Tibial nerve (tissue), 4 donors: ENCODE measurements at places on chromosomes 12 and 14. TPM values are rescaled to one million over a fixed set of nuclear protein-coding genes. Genes with fewer than 3 reads are reported as not detected.

ACOT6 gene
- not detected for total RNA-seq

RNASE7 gene
- not detected for total RNA-seq

SLC41A2 gene
- 8.4 TPM for total RNA-seq

RASSF8 gene
- total RNA-seq, result 87.2 TPM

PRKD1 gene
- total RNA-seq, result 30.9 TPM

CD69 gene
- total RNA-seq, result 5.9 TPM

SRP54 gene
- total RNA-seq, result 54.5 TPM

MMP19 gene
- total RNA-seq, result 7.7 TPM

HHIPL1 gene
- total RNA-seq, result 3.9 TPM

PRR13 gene
- total RNA-seq, result 125 TPM

GRCh38 chr14:35298351-35298750 is 6.2 kb downstream of the PSMA6 start:
- H3K36me3 ChIP-seq, result no peaks in the 10 kb centered on the region
- peaks cover 33% of the 10 kb centered on the region for H3K4me1 ChIP-seq
- no peak overlapping the region for H3K27ac ChIP-seq
- DNase-seq, result no peak

- DNase-seq, result no peak
- no peaks in the 10 kb centered on the region for H3K36me3 ChIP-seq
- peak overlapping the region; percentile 76 for H3K27ac ChIP-seq
Measured at GRCh38 chr12:14238221-14238792, 127.2 kb upstream of the ATF7IP start.

DNA sequence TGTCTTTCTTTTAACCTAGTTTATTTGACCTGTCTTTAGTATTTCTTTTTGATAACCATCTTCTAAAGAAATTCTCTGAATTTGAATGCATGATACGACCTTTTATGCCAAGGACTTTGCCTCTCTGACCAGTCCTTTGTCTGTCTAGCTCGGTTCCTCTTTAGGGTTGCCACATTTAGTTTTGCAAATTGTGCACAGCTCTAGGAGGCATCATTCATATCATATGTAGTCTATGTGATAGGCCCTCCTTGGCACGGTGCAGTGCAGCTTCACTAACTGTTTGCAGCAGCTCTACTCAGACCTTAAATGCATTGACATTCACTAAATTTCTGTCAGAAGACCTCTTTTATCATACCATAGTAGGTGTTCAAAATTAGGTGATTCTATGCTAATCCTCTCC is 75.6 kb downstream of the USP15 start:
- no peak for DNase-seq
- no peaks in the 10 kb centered on the region for H3K4me1 ChIP-seq
- H3K36me3 ChIP-seq, result no peaks in the 10 kb centered on the region
- H3K27ac ChIP-seq, result no peak overlapping the region
- H3K27me3 ChIP-seq, result no peaks in the 10 kb centered on the region
- H3K4me3 ChIP-seq, result no peak overlapping the region

DNA sequence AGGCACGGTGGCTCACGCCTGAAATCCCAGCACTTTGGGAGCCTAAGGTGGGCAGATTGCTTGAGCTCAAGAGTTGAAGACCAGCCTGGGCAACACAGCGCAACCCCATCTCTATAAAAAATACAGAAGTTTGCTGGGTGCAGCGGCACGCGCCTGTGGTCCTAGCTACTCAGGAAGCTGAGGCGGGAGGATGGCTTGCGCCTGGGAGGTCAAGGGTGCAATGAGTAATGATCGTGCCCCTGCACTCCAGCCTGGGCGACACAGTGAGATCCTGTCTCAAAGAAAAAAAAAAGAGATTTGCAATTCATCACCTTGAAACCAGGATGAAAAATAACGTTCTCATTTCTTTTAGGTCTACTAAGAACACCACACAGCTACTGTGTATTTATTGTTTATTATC is 4.0 kb downstream of the STX2 start:
- no peaks in the 10 kb centered on the region for H3K4me1 ChIP-seq
- no peak for DNase-seq
- no peaks in the 10 kb centered on the region for H3K27me3 ChIP-seq
- no peaks in the 10 kb centered on the region for H3K36me3 ChIP-seq
- H3K4me3 ChIP-seq, result no peak overlapping the region
- H3K27ac ChIP-seq, result no peak overlapping the region

DNA sequence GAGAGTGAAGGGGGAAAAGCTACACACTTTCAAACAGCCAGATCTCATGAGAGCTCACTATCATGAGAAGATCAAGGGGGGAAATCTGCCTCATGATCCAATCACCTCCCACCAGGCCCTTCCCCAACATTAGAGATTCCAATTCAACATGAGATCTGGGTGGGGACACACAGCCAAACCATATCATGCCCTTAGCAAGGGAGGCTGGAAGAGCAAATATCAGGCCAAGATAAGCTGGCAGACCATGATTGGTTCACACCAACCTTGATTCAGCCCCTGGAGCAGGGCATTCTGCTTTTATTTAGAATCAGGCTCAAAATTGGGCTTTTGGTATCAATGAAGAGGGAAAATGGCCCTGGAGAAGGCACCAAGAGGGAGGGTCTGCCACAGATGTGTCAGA is 137.4 kb downstream of the PRKCH start:
- no peak overlapping the region for H3K27ac ChIP-seq
- no peak overlapping the region for H3K4me3 ChIP-seq
- H3K36me3 ChIP-seq, result no peaks in the 10 kb centered on the region
- no peak for DNase-seq
- no peaks in the 10 kb centered on the region for H3K4me1 ChIP-seq
- H3K27me3 ChIP-seq, result no peaks in the 10 kb centered on the region

DNA sequence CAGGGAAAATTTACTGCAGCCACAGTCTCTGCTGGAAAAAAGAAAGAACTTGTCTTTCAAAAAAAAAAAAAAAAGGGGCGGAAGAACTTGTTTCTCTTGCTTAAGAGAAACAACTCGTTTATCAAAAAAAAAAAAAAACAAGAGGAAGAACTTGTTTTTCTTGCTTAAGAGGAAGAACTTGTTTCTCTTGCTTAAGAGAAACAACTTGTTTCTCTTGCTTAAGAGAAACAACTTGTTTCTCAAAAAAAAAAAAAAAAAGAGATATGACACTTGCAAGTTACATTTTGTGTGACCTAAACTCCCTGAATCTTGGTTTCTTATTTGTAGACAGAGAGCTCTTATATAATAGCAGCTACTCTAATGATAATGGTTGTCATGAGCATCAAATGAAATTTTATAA is 44.7 kb upstream of the USP15 start:
- no peak for DNase-seq
- no peak overlapping the region for H3K4me3 ChIP-seq
- no peaks in the 10 kb centered on the region for H3K4me1 ChIP-seq
- H3K36me3 ChIP-seq, result no peaks in the 10 kb centered on the region
- peak overlapping the region; percentile 26 for H3K27ac ChIP-seq

DNA sequence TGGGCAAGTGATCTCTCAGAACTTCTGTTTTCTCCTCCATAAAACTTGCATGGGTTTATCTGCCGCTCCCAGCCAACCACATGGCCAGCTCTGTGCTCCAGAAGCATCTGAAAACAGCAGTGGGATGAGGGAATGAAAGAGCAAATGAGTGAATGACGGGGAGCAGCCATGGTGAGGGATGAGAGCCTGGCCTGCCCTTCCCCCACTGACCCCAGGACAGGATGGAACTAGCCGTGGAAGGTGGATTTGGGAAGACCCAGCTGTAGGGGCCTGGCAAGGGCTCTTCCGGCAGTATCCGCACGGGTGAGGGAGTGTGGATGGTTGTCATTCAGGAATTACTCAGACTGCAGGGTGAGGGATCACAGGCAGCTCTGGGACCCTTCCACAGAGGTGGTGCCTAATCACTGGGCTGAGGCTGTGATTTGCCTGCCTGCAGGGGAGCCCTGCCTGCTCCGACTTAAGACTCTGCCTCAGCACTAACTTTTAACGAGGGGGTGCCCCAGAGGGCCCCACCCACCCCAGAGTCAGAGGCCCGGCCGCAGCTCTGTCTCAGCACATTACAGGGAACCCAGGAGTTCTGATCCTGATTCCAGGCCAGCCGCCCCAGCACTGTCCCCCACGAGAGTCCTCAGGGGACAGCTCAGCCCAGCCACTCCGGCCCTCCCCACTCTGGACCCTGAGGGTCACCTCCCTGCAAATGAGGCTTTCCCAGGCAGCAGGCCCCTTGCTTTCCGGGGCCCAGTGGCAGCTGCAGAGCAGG is 136.8 kb upstream of the C14orf180 start:
- no peaks in the 10 kb centered on the region for H3K36me3 ChIP-seq
- H3K4me1 ChIP-seq, result no peaks in the 10 kb centered on the region
- H3K27me3 ChIP-seq, result no peaks in the 10 kb centered on the region
- no peak overlapping the region for H3K27ac ChIP-seq
- DNase-seq, result no peak

DNA sequence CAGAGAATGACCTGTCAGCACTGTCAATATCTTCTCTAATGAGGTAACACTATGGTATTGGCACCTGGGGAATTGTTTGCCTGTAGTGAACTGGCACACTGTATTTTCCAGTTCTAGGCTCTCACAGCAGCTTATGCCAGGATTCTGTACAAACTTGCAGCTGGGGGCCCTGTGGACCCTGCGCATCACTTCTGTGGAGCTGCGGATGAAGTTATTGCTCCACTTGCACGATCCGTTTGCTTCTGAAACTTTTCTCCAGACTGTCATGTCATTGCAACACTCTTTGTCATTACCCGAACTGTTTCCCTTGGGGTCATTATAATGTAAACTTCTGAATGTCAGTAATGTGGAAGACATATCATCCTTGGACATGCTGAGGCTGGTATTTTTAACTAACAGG is 3.9 kb downstream of the RNASE11 start:
- H3K27me3 ChIP-seq, result no peaks in the 10 kb centered on the region
- H3K4me1 ChIP-seq, result no peaks in the 10 kb centered on the region
- no peak overlapping the region for H3K27ac ChIP-seq
- no peak overlapping the region for H3K4me3 ChIP-seq
- no peaks in the 10 kb centered on the region for H3K36me3 ChIP-seq
- no peak for DNase-seq

DNA sequence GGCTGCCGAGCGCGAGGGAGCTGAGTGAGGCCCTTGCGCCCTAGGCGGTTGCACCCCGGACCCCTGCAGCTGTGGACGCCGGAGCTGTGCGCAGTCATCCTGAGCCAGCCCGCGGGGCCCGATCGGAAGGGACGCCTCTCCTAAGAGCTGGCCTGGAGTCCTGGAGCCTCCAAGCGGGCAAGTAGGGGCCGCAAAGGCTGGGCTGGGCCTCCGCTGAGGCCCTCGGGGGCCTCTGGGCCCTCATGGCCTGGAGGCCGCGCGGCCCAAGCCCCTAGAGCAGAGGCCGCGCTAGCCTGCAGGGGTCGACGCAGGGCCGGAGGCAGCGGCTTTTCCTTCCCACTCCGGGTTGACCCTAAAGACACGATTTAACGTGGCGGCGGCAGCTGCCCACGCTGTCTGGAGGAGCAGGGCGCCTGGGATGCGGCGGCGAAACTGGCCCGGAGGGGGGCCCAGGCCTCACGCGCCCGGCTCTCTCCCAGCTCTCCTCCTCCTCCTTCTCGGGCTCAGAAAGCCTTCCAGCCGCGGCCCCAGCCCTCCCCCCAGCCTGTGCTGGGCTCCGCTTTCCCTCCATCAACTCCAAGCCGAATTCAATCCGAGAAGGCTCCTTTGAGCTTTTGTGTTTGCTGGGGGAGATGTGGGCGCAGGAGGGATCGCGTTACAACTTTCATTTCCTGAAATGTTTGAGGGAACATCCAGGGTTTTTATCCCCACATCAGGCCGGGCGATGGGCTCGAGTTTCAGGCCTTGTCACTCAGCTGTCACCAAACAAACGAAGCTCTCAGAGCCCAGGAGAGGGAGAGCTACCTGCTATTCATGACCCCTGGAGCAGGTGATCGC is 11.6 kb downstream of the SIX1 start:
- DNase-seq, result no peak
- H3K4me3 ChIP-seq, result peak overlapping the region; percentile 24
- peaks cover 32% of the 10 kb centered on the region for H3K4me1 ChIP-seq

- no peaks in the 10 kb centered on the region for H3K4me1 ChIP-seq
- H3K36me3 ChIP-seq, result no peaks in the 10 kb centered on the region
- no peaks in the 10 kb centered on the region for H3K27me3 ChIP-seq
- H3K27ac ChIP-seq, result no peak overlapping the region
- peak; percentile 30 for DNase-seq
Measured at GRCh38 chr12:26701604-26702215, 131.3 kb downstream of the ITPR2 start.

- H3K27ac ChIP-seq, result peak overlapping the region; percentile 63
- H3K4me1 ChIP-seq, result peaks cover 10% of the 10 kb centered on the region
- DNase-seq, result no peak
Measured at GRCh38 chr12:93572712-93573551, 457 bp downstream of the SOCS2 start.

GRCh38 chr12:79524507-79525148 is 166.1 kb downstream of the PAWR start:
- no peaks in the 10 kb centered on the region for H3K36me3 ChIP-seq
- H3K4me1 ChIP-seq, result no peaks in the 10 kb centered on the region
- no peak for DNase-seq
- H3K27me3 ChIP-seq, result no peaks in the 10 kb centered on the region

- H3K4me1 ChIP-seq, result no peaks in the 10 kb centered on the region
- no peak for DNase-seq
- H3K36me3 ChIP-seq, result no peaks in the 10 kb centered on the region
Measured at GRCh38 chr14:92880851-92881250, 42.1 kb upstream of the CHGA start.

- H3K4me1 ChIP-seq, result peaks cover 6% of the 10 kb centered on the region
- H3K27me3 ChIP-seq, result no peaks in the 10 kb centered on the region
- H3K36me3 ChIP-seq, result no peaks in the 10 kb centered on the region
- no peak for DNase-seq
- no peak overlapping the region for H3K27ac ChIP-seq
Measured at GRCh38 chr12:75831402-75831801, 200.2 kb downstream of the PHLDA1 start.

- no peaks in the 10 kb centered on the region for H3K36me3 ChIP-seq
- H3K4me1 ChIP-seq, result peaks cover 4% of the 10 kb centered on the region
- no peak for DNase-seq
- no peak overlapping the region for H3K27ac ChIP-seq
- no peak overlapping the region for H3K4me3 ChIP-seq
Measured at GRCh38 chr12:66061076-66061475, 69.5 kb downstream of the LLPH start.

- no peaks in the 10 kb centered on the region for H3K27me3 ChIP-seq
- no peak overlapping the region for H3K27ac ChIP-seq
- no peaks in the 10 kb centered on the region for H3K36me3 ChIP-seq
- DNase-seq, result no peak
- H3K4me1 ChIP-seq, result no peaks in the 10 kb centered on the region
Measured at GRCh38 chr12:41103614-41104013, 84.5 kb upstream of the PDZRN4 start.
